ENCODE measurements at places on chromosomes 3 and 15. TPM values are rescaled to one million over a fixed set of nuclear protein-coding genes. Genes with fewer than 3 reads are reported as not detected.

DNA sequence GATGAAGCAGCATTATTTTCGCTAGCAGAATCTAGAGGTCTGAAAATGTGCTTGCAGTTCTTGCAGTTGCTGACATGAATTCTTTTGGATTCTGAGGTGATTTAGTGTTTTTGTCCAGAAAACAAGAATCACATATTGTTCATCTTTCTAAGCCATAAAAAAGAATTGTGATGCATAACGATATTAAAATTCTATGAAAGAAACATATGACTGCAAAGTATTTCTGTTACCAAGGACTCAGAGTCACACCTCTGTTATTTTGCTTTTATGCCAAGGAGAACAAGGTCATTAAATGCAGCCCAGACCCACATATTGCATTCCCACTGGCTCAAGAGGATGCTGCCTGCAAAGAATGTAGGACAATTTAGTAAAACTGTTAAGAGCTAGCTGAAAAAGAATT, 299.8 kb upstream of the GPR149 start:
- ATAC-seq, result no peak

- ATAC-seq, result no peak
Observed at GRCh38 chr3:112644453-112644852, 3.5 kb upstream of the CCDC80 start.

- ATAC-seq, result peak; percentile 78
Observed at GRCh38 chr15:63135804-63136203, 14.1 kb downstream of the LACTB start.

- ATAC-seq, result no peak
Observed at GRCh38 chr3:101828276-101828675, 21.0 kb upstream of the NFKBIZ start.

- ATAC-seq, result peak; percentile 81
Observed at GRCh38 chr3:70840106-70840870, 527.9 kb upstream of the MDFIC2 start.

DNA sequence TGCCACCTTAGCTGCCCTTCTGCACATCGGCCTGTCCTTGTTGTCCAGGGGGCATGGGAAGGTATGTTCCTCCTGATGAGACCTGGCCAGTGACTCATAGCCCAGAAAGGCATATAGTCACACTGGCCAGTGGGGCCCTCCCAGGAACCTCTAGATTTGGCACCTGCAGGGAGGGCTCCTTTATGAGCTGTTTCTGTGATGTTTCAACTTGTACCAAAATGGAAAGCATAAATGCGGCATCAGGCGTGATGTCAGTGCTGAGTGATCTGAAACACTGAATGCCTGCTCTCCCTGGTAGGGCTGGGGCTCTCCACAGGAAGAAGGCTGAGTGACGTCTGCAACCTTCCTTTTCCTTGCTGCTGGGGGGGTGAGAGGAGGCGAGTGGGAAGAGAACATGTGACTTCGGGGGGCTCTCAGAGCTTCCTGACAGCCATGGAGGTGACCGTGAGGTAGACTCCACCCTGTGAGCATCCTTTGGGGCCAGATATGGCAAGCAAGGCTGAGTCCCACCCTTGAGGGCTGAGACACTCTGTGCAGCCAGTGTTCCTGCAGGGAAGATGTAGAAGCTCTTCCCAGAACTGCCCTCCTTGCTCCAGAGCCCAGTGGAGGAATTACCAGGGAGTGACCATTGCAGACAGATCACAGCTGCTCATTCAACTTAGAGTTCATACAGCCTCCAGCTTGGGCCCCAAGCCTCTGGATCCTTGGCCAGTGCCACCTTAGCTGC, 37.1 kb upstream of the APEH start:
- peak; percentile 82 for ATAC-seq

GRCh38 chr15:79090487-79091203, at the start of gene RASGRF1:
TSS of gene RASGRF1 (minus strand) at chr15:79090780. CDS start at chr15:79090498, 282 bp downstream.
- no peak for ATAC-seq

GRCh38 chr3:12954891-12955650, 113.7 kb upstream of the RPL32 start:
- peak; percentile 79 for ATAC-seq

DNA sequence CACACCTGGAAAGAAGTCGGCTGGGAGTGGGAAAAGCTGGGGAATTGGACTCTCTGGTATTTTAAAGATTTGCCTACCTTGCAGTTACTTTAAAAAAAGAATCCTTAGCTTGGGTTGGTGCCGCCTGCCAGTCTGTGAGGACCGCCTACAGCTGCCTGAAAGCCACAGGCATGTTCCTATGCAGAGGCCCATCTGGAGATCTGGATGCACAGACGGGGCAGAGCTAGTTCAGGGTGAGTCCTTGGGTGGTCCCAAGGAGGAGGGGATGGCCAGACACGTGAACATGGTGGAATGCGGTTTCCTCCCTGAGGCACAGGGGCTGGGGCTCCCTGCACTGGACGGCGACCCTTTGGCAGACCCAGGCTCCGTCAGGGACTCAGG, 113.2 kb upstream of the IQSEC1 start:
- ATAC-seq, result no peak

GRCh38 chr3:45509038-45509767, 85.3 kb upstream of the LIMD1 start:
- peak; percentile 94 for ATAC-seq

DNA sequence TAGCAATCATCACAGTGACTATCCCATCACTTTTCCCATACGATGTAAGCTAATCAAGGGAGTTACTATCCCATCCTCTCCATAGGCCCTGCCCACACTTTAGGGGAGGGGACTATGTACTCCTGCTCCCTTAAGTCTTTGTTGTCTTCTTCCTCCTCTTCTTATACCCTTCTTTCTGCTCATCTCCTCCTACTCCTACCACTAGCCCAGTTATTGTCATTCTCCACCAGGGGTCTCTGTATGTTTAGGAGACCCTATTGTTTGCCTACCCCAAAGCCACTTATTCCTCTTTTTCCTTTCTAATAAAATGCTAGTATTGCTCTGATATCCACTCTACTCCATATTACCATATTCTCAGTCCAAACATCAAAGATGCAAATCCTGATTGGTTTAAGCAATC, 27.8 kb downstream of the STAC start:
- ATAC-seq, result no peak

GRCh38 chr3:35616346-35616745, 23.0 kb upstream of the ARPP21 start:
- no peak for ATAC-seq

DNA sequence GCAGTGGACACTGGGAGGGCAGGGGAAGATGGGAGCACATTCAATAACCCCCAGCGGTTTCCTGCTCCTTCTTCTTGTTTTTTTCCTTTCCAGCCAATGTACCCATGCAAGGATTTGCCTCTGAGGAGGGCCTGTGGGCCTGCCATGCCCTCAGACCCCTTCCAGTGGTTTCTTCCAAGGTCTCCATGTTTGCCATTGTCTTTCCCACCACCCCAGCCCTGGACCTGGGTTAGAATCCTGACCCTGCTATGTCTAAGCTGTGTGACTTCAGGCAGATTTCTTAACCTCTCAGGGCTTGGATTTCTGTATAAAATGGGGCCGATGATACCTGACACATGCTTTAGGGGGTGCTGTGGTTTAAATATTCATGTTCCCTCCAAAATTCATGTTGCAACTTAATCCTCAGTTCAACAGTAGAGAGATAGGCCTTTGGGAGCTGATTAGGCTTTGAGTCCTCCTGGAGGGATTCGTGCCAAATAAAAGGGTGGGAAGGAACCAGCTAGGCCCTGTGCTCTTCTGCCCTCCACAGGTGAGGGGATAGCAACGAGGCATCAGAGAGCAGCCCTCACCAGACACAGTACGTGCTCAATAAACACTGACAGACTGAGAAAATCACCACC, 46.3 kb upstream of the FLNB start:
- ATAC-seq, result no peak

DNA sequence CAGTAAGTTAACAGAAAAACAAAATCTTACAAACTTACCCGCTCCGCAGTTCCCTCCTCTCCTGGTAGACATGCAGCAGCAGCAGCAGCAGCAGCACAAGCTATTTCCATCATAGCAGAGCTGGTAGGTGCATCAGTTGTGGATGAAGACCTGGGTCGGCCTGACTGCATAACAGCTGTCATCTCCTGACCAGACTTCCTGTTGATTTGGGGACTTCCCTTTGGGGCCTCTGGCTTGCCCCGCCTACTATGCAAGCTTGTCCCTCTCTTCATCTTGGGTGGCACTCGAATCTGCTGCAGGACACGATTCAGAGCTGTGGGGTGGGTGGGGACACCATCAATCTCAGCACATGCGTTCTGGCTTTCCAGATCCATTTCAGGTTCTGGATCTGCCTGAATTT, 65.7 kb downstream of the TMCC1 start:
- ATAC-seq, result peak; percentile 94

DNA sequence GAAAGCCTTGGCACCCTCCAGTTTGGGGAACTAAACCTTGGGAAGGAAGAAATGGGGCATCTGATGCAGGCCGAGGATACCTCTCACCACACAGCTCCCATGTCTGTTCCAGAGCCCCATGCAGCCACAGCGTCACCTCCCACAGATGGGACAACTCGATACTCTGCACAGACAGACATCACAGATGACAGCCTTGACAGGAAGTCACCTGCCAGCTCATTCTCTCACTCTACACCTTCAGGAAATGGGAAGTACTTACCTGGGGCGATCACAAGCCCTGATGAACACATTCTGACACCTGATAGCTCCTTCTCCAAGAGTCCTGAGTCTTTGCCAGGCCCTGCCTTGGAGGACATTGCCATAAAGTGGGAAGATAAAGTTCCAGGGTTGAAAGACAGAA, 7.7 kb downstream of the MAP1A start:
- ATAC-seq, result peak; percentile 21

DNA sequence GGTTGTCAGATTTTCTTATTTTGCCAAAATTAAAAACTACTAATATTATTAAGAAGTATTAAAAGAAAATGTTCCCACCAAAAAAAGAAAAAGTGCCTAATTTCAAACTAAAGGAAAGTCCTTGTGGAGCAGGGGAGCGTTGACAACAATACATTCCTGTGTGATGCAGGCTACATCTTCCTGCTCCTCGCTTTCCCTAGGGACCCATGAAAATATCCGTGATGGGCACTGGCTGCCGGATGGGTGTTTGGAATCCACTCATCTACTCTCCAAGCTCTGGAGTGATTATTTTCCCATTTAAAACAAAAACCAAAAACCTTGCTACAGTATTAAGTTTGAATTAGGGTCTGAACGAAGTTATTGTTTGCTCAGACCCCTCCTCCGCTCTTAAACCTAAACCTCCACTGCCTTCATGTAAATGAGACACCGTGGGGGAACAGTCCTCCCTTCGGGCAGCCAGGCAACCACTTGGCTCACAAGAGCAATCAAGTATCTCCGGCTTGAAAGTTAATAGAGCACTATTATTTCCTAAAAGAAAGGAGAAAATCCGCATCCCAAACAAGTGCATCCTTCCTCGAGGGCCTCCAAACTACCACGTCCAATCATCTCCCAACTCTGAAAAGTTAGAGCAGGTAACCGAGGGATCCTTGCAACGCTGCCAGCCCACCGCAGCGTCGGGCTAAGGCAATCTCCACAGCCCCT, 1.5 kb downstream of the ITGB5 start:
- ATAC-seq, result no peak

GRCh38 chr3:7512048-7512447, 651.1 kb downstream of the GRM7 start:
- no peak for ATAC-seq

DNA sequence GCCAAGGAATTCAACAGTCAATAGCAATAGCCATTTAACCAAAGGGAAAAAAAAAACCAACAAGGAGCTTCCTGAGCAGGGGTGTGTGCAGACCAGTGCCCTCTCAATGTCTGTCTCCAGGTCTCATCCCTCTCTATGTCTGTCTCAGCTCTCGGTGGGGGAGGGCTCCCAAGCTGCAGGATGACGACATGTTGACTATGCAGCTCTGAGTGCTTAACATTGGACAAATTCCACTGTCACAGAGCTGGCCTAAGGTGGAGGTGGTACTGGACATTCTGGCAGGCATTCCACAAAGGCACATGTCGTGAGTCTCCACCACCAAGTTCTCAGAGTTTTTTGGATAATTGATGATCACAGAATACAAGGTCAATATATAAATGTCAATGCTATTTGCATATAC, 2.0 kb upstream of the CAPN7 start:
- ATAC-seq, result no peak

Gene RTP3
- total RNA-seq, result not detected

Gene RPL4
- 3,367 TPM for total RNA-seq

Gene ANKRD34C
- not detected for total RNA-seq

Gene FBXO40
- not detected for total RNA-seq

Gene LRRC2
- not detected for total RNA-seq

Data from activated T-helper 17 cell treated with anti-CD3 and anti-CD28 coated beads, Interleukin-2, amount 50 U/mL, for 72 hours (primary cell).